Caki2 (cell line): ENCODE measurements at places on chromosomes 3 and 15.
A peak's percentile ranks its signal among the peaks of the same experiment; 100 is the strongest.

DNA sequence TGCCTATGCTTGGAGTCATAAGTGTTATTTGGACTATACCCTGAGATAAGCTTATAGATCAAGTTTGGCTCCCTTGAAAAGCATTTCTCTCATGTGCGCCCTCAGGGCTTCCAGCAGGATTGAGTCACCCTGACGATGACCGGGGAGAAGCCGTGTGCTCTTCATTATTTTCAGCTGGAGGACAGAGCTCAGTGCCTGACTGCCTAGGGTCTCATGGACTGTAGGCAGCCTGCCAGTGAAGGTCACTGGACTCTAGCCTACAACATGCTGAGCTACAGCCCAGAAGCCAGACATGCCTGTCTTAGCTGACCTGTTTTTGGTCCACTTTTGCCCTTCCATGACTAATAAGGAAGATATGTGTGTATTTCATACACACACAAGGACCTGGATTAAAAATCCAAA lies 31.6 kb upstream of the NUDT16 start:
- peak; percentile 33 for DNase-seq

DNA sequence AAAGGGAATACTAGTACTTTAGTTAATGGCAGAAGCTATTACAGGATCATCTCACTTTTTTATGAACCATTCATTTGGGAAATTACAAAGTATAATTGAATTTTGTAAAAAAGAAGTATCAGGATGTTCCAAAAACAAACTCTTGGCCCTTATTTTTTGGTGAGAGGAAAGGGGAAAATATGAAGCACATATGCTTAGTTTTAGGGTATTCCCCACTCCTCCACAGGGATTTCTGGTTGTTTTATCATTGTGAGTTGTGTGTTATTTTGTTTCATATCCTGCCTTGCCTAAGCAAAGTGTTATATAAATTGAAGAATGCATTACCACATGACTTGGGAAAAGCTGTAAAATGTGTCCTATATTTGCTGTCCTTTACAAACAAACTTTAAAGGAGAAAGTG lies 227.0 kb downstream of the FMN1 start:
- no peak for DNase-seq

- DNase-seq, result no peak
Observed at GRCh38 chr15:86854176-86854575, 774.5 kb downstream of the AGBL1 start.

GRCh38 chr3:35601959-35602358 lies 37.4 kb upstream of the ARPP21 start:
- no peak for DNase-seq

- no peak for DNase-seq
Observed at GRCh38 chr15:85284497-85284896, 95.9 kb upstream of the AKAP13 start.

GRCh38 chr3:104717828-104718196 lies 648.9 kb upstream of the ALCAM start:
- DNase-seq, result no peak

- DNase-seq, result no peak
Observed at GRCh38 chr3:4548780-4549179, 55.6 kb downstream of the ITPR1 start.

DNA sequence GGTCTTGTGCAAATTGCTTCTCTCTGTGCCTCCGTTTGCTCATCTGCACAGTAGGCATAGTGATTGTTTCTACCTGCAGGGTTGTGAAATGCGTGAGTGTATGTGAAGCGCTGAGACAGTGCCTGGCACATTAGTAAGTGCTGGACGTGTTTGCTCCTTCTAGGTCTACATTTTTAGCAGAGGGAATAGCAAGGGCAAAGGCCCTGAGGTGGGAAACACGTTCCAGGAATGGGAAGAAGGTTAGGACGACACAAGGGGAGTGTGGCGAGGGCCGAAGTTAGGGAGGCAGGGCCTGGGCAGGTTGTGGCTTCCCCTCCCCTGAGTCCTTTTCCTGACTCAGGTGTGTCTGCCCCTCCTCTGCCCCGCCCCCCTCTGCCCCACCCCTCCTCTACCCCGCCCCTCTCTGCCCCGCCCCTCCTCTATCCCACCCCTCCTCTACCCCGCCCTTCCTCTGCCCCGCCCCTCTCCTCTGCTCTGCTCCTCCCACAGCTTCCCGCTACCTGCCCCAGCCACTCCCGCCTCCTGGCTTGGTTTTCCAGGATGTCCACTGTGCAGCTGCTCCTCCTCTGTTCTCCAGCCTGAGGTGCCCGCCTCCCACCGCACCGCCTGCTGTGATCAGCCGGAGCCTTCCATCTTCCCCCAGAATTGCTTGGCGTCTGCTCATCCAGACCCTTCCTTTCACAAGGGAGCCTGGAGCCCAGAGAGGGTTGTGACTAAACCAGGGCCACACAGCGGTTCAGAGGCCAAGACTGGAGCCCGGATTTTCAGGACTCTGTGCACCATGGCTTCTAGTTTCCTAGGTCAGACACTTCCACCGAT lies 31.1 kb upstream of the SMAD6 start:
- DNase-seq, result peak; percentile 72

DNA sequence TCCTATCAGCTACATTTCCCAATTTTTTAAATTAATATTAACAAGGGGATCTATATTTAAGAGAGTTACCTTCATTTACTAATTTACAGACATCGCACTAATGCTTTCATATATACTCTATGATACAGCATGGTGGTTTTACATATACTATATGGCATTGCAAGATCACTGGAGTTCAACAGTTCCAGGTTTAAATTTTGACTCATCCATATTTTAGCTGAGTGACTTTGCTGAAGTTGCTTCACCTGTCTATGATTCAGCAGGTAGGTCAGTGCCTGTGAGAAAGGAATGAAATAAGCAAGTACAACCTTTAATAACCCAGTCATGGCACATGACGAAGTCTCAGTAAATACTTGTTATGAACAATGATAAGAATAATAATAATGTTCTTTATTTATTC lies 211.1 kb downstream of the P3H2 start:
- DNase-seq, result no peak

- no peak for DNase-seq
Observed at GRCh38 chr15:83711236-83711635, 57.3 kb downstream of the ADAMTSL3 start.
